ENCODE measurements at places on chromosomes 6 and 20.

DNA sequence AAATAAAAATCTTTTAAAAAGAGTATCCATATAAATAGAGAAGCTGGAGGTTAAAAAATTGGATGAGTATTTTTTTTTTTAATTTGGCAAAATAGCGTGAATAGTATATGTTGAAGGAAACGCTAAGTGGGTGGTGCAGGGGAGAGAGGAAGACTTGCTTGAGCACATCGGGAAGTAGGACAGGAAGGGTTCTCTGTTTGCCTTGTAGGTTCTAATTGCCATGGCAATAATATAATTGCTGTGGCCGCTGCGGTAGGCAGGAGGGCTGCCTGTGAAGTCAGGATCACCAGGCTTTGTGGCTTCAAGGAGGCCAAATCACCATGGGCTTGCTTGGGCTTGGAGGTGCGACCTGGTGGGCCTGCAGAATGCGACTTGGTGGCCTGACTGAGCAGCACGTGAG is 35.1 kb downstream of the IGF2R start:
- no peak for DNase-seq

DNA sequence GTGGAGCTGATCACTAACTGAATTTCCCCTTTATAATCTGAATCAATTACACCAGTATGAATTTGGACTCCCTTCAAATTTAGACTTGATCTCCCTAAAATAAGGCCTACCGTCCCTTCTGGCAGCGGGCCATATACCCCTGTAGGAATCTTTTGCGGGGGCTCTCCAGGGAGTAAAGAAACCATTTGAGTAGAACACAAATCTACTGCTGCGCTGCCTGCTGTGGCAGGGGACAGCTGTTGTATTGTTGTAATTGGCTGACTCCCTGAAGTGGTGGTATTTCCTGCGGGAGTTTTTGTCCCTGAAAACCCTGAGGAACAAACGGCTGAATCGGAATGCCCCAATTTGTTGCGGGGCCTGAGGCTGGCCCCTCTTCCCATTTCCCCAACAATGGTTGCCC is 16.0 kb upstream of the PTCRA start:
- no peak for DNase-seq

GRCh38 chr6:144488590-144488989 is 203.5 kb downstream of the UTRN start:
- DNase-seq: no peak

- no peak for DNase-seq
Measured at GRCh38 chr6:71513036-71513435, 224.4 kb downstream of the OGFRL1 start.

DNA sequence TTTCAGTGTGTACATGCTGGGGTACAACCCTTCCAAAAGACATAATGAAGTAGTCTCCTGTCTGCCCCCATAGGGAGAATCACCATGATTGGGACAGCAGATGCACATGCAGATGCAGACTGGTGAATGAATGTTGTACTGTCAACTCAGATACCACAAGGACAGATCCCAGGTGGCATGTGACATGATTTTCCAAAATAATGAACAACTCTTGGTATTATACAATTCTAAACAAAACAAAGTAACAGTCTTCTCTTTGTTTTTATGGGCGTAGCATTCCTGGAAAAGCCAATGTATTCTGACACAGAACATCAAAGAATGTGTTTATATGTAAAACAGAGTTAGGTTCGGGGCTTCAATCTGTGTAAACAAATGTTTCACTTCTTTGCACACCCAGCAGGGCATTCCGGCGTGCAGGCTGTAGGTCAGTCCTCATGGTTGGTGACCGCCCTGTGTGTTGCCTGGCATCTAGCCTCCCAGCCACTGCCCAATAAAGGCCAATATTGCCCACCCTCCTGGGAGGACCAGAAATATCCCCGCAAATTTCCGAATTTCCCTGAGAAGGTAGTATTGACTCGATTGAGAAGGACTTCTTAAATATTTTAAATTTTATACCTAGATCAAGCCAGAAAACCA is 127.7 kb downstream of the KLHL32 start:
- DNase-seq: no peak

- DNase-seq: no peak
Measured at GRCh38 chr6:170347091-170347490, 40.5 kb downstream of the FAM120B start.

DNA sequence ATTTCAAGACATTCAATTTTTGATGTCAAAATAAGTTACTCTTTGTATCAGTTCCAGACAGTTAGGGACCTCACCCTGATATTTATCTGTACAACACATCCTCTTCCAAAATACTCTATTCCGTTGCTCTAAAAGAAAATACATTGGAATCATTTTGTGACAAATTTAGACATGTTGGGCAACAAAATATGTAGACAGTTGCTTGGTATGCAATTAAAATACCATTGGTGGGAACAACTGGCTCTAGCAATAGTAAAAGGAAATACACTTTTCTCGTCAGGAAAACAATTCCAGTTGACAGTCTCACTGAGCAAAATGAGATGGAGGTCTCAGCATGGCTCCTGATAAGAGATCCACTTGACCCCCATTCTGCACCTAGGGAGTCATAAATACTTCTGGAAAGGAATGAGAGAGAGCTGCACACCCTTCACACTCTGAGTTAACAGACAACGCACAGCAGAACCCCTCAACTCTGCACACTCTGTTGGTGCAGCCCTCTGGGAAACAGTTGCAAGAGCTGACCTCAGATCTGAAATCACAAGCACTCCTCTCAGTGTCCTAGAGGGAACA is 171.3 kb upstream of the NT5E start:
- no peak for DNase-seq

DNA sequence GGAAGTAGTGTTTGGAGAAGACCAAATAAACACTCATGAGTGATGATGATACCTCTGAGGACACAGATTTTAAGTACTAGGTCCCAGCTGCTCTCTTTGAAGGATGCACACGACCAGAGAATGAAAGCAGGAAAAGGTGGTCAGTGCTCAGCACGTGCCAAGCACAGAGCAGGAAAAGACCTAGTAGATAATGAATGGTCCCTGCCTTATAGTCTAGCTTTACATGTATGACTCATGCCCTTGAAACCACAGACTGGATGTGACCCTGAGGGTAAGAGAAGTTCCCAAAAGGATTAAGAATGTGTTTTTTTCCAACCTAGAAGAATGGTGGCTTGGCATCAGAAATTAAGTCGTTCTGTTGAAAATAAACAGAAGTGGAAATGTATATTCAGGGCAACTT is 2.8 kb upstream of the MC3R start:
- DNase-seq: no peak

GRCh38 chr20:2178318-2179232 is 76.9 kb downstream of the STK35 start:
- DNase-seq: no peak

- no peak for DNase-seq
Measured at GRCh38 chr6:42100029-42100901, 42.2 kb downstream of the C6orf132 start.

DNA sequence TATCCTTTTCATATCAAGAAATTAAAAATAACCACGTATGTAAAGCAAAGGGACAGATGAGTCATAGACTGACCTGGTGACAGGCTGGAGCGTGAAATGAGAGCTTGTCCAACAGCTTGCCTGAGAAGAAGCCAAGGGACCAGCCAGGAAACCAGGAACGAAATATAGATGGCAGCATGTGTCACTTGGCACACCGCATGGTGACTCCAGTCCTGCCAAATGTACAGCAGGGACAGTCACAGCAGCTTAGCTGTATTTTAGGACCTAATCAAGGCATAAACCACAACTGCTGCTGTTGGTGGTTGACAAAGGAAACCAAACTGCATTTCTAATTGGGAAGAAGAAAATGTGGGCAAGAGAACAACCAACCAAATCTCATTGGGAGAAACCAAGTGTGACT is 755.0 kb downstream of the TFAP2A start:
- DNase-seq: no peak
